ENCODE measurements at places on chromosomes 12 and 14.

GRCh38 chr12:105850103-105850968 lies 288.4 kb downstream of the NUAK1 start:
- H3K36me3 ChIP-seq = no peaks in the 10 kb centered on the region
- no peaks in the 10 kb centered on the region for H3K4me1 ChIP-seq
- no peaks in the 10 kb centered on the region for H3K27me3 ChIP-seq

- no peaks in the 10 kb centered on the region for H3K36me3 ChIP-seq
- H3K27ac ChIP-seq = no peak overlapping the region
- H3K4me3 ChIP-seq = no peak overlapping the region
- H3K27me3 ChIP-seq = no peaks in the 10 kb centered on the region
- no peak for DNase-seq
- H3K4me1 ChIP-seq = no peaks in the 10 kb centered on the region
Observed at GRCh38 chr14:106318700-106319099, 792.3 kb downstream of the TMEM121 start.

DNA sequence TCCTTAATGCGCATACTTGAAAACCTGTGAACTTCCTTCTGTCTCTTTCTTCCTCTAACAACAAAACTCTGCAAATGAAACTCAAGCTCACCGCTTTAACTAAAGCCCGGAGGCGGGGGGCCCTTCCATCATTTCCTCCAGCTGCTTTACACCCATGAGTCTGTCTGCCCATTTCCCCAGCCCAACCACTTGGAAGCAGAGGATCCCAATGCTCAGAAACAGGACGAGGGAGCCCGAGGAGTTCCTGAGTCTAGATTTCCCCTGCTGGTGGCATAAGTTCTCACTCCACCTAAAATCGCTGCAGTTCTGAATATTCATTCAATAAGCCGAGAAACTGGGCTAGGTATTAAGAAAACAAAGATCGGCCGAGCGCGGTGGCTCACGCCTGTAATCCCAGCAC lies 30.8 kb downstream of the GPR19 start:
- H3K27me3 ChIP-seq = no peaks in the 10 kb centered on the region
- DNase-seq = no peak
- H3K4me1 ChIP-seq = no peaks in the 10 kb centered on the region
- no peaks in the 10 kb centered on the region for H3K36me3 ChIP-seq

DNA sequence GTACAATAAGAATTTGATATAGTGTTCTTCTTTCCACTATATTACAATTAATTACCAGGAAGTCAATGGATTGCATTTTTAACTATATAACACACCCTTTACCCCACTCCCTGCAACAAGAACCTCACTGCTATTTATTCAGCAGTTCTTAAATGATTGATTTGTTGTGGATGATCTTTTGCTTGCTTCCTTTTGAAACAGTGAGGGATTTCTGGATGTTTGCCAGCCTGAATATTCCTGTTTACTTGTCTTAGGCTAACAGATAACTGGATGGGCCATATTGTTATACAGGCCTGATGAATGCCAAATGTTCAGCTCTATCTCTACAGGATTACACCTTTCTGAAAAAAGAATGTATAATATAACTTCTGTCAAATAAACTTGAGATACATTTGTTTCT lies 497.6 kb downstream of the APAF1 start:
- H3K27me3 ChIP-seq = no peaks in the 10 kb centered on the region
- H3K27ac ChIP-seq = no peak overlapping the region
- H3K4me1 ChIP-seq = peaks cover 17% of the 10 kb centered on the region
- DNase-seq = no peak
- no peak overlapping the region for H3K4me3 ChIP-seq

- H3K27ac ChIP-seq = no peak overlapping the region
- peaks cover 14% of the 10 kb centered on the region for H3K36me3 ChIP-seq
- DNase-seq = no peak
- no peaks in the 10 kb centered on the region for H3K27me3 ChIP-seq
Observed at GRCh38 chr12:56574210-56574609, 52.6 kb downstream of the RBMS2 start.

GRCh38 chr12:32615441-32615840 lies 63.7 kb upstream of the DNM1L start:
- no peak for DNase-seq
- H3K27me3 ChIP-seq = no peaks in the 10 kb centered on the region
- H3K27ac ChIP-seq = no peak overlapping the region
- no peaks in the 10 kb centered on the region for H3K4me1 ChIP-seq

- no peaks in the 10 kb centered on the region for H3K27me3 ChIP-seq
- no peak overlapping the region for H3K4me3 ChIP-seq
- H3K4me1 ChIP-seq = peaks cover 12% of the 10 kb centered on the region
Observed at GRCh38 chr12:104669851-104670337, 213.1 kb downstream of the CHST11 start.

DNA sequence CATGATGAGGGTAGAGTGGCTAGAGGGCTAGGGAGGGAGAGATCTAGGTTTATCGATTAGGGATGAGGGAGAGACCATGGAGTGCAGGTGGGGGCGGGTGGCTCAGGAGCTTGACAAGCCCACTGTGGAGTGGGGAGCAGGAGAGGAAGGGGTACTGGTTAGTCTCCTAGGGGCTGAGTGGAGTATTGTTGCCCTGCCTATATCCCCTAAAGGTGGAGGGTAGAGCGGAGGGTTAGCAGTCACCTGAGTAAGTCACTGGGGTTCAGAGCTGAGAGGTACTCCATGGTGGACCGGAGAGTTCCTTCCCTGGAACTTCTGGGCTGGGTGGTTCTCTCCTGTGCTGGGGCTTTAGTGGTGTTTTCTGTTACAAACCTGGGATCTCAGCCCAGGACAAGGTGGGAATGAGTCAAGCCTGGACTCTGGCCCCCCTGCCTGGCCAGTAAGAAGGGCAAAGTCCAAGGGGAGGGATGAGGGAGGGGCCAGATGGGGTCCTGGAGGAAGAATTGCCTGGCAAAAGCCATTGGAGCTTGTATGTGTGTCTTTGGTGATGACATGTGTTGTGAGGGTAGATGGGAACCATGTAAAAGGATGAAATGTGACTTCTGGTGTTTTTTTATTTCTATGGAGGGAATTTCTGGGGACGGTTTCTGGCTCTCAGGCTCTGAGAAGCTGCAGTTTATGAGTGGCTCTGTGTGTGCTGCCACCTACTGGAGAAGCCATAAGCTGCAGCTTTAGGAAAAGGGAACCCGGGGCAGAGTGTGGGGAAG lies at the start of gene CIDEB:
CIDEB (minus strand) TSS at position 403 of the 767 bp plus-strand sequence; CDS start at position 284, 119 bp downstream.
- peaks cover 11% of the 10 kb centered on the region for H3K36me3 ChIP-seq
- no peaks in the 10 kb centered on the region for H3K27me3 ChIP-seq
- H3K4me3 ChIP-seq = no peak within 1 kb of the TSS
- peak; percentile 58 for DNase-seq
- H3K27ac ChIP-seq = no peak within 1 kb of the TSS

GRCh38 chr14:88829685-88830302 lies 5.3 kb downstream of the TTC8 start:
- no peak overlapping the region for H3K27ac ChIP-seq
- H3K36me3 ChIP-seq = no peaks in the 10 kb centered on the region
- peaks cover 22% of the 10 kb centered on the region for H3K4me1 ChIP-seq
- no peak overlapping the region for H3K4me3 ChIP-seq
- DNase-seq = no peak
- no peaks in the 10 kb centered on the region for H3K27me3 ChIP-seq

DNA sequence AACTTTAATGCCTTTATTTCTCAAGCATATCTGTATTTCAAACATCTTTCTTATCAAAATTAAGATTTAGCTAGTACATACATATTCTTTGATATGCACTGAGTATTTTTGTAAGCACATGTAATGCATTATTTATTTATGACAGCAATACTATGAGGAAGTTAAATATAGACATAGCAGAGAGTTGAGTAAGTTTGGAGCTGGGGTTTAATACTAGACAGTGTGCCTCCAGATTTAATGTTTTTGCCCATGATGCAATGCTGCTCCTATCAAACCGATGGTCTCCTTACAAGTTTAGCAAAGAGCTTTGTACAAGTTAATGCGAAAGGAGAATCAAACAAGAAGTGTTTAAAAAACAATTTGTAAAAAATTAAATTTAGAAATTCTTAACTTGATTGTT lies 826.6 kb upstream of the MGAT4C start:
- H3K4me1 ChIP-seq = no peaks in the 10 kb centered on the region
- H3K36me3 ChIP-seq = no peaks in the 10 kb centered on the region
- no peak for DNase-seq

DNA sequence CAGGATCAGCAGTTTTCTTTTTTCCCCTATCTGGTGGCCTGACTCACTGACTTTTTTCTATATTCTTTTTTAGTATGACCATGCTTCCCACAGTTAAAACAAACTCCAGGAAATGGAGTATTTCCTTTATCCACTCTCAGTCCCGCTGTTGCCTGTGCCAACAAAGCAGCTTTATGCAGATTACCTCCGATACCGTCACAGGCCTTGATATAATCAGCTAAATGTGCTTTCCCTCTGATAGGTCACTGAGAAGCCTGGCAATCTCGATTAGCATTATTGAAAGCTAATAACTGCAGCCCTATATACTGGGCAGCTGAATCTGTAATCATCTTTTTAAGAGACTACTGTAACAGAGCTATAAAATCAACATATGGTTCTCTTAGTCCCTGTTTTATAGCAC lies 243.6 kb downstream of the KIF21A start:
- no peaks in the 10 kb centered on the region for H3K36me3 ChIP-seq
- DNase-seq = peak; percentile 38
- no peak overlapping the region for H3K4me3 ChIP-seq
- H3K27me3 ChIP-seq = no peaks in the 10 kb centered on the region
- H3K4me1 ChIP-seq = no peaks in the 10 kb centered on the region
- H3K27ac ChIP-seq = no peak overlapping the region

- no peak overlapping the region for H3K27ac ChIP-seq
- no peak overlapping the region for H3K4me3 ChIP-seq
- no peaks in the 10 kb centered on the region for H3K4me1 ChIP-seq
Observed at GRCh38 chr12:116833474-116833873, 47.8 kb downstream of the HRK start.

GRCh38 chr14:100674897-100675619 lies 51.6 kb upstream of the DLK1 start:
- no peak overlapping the region for H3K27ac ChIP-seq
- no peak overlapping the region for H3K4me3 ChIP-seq
- DNase-seq = no peak
- no peaks in the 10 kb centered on the region for H3K27me3 ChIP-seq

Measured in lung (tissue), 17 donors.